ENCODE measurements at places on chromosomes 5 and 9.

GRCh38 chr5:41921166-41921565 lies 3.9 kb upstream of the FBXO4 start:
- no peak for DNase-seq

DNA sequence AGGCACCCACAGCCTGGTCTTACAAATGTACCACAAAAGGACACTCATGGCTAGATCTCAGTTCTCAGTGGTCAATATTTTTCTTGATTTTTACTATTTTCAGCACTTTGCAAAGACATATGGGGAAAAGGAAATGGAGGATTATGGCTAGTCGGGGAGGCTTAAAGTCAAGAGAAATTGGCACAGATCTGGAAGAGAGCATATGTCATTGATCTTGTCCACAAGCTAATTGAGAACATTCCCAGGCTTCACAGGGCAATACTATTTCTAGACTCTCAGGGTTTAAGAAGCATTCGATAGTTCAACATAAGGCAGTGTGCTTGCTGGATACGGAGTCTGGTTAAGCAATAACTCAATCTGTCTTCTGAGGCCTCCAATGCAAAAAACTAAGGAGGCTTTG lies 285.8 kb downstream of the ZNF608 start:
- DNase-seq = no peak

- DNase-seq = no peak
Measured at GRCh38 chr9:88237991-88238571, 99.8 kb upstream of the SPATA31C2 start.

- DNase-seq = no peak
Measured at GRCh38 chr5:53481887-53482716, 1.7 kb downstream of the FST start.
